ENCODE measurements at places on chromosomes 6 and 20. TPM values are rescaled to one million over a fixed set of nuclear protein-coding genes. Genes with fewer than 3 reads are reported as not detected.

DNA sequence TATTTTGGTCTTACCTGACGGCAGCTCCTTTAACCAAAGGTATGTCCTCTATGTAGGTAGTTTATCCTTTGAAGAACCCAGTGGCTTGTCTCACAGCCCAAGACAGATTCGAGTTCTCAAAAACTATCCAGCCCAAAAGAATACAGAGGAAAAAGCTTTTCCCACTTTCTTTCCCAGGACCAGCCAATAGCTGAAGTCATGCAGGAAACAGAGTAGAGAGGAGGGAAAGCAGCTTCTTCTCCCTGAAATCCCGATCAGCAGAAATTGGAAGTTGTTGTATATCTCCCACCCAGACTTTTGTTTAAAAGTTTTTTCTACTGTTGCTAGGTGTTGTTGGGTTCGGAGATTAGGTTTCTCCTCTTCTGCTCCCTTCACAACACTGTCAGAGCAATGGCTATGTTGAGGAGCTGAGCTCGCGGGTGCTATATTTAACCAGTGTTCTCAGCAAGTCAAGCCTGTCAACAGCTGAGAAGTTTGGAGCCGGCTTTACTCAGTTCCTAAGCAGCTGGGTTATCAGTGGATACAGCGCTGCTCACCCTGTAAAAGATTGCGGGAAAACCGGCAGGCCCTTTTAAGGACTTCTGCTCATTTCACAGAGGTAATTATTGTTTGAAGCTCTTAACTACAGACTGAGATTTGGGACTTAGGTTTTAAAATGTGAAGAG, at the start of gene FILIP1:
TSS of gene FILIP1 (minus strand) at position 401 of the 665 bp plus-strand sequence. CDS start 78,828 bp downstream, outside the sequence.
- no peak for DNase-seq

- DNase-seq = no peak
Measured at GRCh38 chr20:6767126-6767535, 355 bp upstream of the BMP2 start.

- peak; percentile 45 for DNase-seq
Measured at GRCh38 chr20:37276494-37277252, 12.8 kb upstream of the MANBAL start.

DNA sequence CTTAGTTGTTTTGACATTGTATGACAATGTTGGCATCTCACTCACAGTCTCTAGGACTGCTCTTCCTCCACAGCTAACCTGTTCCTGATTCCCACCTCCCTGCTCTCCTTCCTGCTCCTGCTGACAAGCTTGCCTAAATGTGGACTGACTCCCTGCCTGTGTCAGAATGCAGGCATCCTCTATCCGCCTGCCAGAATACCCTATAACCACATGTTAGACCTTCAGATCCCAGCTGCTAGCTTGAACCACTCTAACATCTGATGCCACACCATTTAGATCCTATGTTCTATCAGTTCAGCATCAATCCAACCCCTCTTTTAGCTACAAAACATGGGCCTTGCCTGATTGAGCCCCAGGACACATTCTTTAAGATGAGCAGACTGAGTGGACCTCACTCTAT, 12.2 kb downstream of the FILIP1 start:
- no peak for DNase-seq

DNA sequence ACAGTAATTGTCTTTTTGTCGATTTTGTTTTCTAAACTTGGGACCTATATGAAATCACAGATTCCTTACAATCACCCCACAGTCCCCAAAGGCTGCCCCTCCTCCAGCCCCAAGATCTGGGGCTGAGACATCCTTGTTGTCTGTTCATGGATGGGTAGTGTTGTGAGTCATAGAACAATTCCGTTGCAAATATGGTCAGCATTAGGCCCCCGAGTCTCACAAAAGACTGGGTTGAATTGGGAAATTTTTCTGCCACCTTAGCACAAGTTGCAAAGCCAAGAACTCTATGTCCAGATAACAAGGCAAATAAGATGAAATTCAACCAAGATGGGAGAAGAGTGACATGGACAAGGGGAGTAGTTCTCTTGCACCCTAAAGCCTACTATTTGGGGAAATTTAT, 10.5 kb upstream of the TAB2 start:
- no peak for DNase-seq

DNA sequence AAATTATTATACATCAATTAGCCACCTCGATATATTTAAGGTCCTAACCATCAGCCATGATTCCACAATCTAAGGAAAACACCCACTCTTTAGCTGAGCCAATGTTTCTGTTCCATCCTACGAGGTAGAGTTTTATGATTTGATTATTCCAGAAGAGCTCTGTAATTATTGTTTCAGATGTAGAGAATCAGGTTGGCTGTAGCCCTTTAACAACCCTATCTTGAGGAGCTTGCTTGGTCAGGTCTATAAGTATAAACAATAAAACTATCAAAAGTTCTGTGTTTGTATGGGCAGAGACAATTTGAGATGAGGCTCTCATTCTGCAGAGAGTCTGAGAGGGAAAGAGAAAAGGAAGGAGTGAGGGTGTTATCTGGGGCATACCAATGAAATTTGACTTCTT, at the start of gene PBOV1:
TSS of gene PBOV1 (minus strand) at position 43 of the 400 bp plus-strand sequence. CDS start 96 bp downstream, outside the sequence.
- DNase-seq = no peak

- DNase-seq = no peak
Measured at GRCh38 chr6:75386050-75386770, 101.6 kb upstream of the TMEM30A start.

GRCh38 chr6:158338311-158339112, 26.2 kb downstream of the TULP4 start:
- DNase-seq = no peak

DNA sequence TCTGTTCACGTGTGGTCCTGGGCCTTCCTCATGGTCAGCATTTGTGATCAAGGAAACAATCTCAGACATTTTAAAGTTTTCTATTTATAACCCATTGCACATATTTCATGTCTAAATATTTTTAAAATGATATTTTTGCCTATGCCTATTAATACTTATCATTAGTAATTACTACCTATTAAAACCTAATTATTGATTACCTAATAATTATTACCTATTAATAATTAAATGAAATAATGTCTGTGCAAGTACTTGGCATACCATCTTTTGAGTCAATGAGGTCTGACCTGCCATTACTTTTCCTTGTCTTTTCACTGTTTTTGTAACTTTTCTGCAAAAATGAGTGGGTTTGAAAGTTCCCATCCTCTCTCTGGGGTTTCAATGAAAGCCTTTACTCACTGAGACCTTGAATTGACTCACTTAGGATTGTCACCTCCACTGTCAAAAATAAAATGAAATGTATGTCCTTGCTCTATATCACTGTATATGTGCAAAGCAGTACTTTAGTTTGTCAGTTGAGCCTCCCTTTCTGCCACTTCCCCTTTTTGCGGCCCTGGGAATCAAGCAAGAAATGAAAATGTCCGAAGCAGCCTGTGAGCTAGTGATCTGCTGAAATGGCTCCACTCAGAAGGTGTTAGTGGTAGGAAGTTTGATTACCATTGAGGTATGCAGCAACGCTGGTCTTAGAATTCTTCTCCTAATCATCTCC, 87.8 kb downstream of the L3MBTL3 start:
- DNase-seq = no peak

- DNase-seq = no peak
Measured at GRCh38 chr6:24827162-24827561, 28.4 kb upstream of the ARMH2 start.

Gene PRR18
- not detected for total RNA-seq

Gene BCAS1
- total RNA-seq = 0.14 TPM

Gene TRIM10
- total RNA-seq = 0.16 TPM

Gene WFDC5
- total RNA-seq = 0.23 TPM

Gene MEP1A
- total RNA-seq = not detected

Gene IL17A
- 11.9 TPM for total RNA-seq

Gene ZNF391
- total RNA-seq = 4.3 TPM

Data from activated CD4-positive, alpha-beta T cell treated with anti-CD3 and anti-CD28 coated beads for 36 hours (primary cell).